ENCODE measurements at places on chromosomes 4 and X. TPM values are rescaled to one million over a fixed set of nuclear protein-coding genes. Genes with fewer than 3 reads are reported as not detected.

Gene MAGEE1
- 0.26 TPM for polyA plus RNA-seq

Gene SPANXC
- polyA plus RNA-seq: not detected

Gene LEF1
- 2.7 TPM for polyA plus RNA-seq

Gene CABS1
- not detected for polyA plus RNA-seq

Gene NMU
- polyA plus RNA-seq: not detected

Gene DRP2
- polyA plus RNA-seq: 0.12 TPM
